ENCODE measurements at places on chromosomes 7 and 10.

GRCh38 chr7:131152766-131153165, 174.9 kb upstream of the MKLN1 start:
- no peak for DNase-seq

DNA sequence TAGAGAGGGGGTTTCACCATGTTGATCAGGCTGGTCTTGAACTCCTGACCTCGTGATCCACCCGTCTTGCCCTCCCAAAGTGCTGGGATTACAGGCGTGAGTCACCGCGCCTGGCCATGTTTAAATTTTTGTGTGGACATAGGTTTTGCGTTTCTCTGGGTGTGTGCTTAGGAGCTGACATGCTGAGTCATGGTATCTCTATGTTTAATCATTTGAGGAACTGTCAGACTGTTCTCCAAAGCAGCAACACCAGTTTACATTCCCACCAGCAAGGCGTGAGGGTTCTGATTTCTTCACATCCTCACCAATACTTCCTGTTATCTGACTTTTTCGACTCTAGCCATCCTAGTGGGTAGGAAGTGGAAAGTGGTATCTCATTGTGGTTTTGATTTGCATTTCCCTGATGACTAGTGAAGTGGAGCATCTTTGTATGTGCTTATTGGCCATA, 153.7 kb downstream of the DNAJB6 start:
- DNase-seq = peak; percentile 30

DNA sequence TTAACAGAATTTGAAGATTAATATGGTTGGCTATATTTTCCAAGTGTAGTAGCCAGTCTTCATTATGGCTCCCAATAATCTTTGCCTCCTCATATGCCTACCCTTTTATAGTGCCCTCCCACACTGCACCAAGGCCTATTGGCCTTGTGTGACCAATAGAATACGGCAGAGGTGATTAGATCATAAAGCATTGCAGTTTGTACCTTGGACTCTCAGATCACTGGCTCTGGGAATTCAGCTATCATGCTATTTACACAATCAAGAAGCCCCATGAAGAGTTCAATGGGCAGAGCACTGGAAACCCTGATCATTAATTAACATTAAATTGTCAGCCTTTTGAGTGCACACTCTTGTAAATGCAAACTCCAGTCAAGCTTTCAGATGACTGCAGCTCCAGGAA, 154.5 kb upstream of the MAGI2 start:
- DNase-seq = no peak

DNA sequence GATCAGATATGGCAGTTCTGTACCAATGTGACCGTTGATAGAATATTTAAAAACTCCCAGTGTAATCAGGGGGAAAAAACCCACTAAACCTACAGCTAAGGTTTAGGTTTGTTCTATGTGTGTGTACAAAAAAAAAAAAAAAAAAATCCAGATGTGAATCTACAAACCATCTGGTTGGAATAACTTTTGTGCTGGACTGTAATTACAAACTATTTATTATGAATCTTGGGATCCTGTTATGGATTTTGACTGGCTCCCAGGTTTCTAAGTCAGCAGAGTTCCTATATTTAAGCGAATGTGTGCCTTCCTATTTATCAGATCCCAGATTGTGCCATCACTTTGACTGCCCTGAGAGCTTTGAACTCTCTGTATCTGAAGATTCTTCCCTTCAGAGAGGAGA, 29.1 kb downstream of the BMPER start:
- no peak for DNase-seq

- no peak for DNase-seq
Measured at GRCh38 chr10:120607016-120607709, 150.1 kb downstream of the PLPP4 start.

GRCh38 chr7:72447465-72448204, 35.5 kb upstream of the CALN1 start:
- DNase-seq = no peak

GRCh38 chr10:113716109-113716910, 35.2 kb upstream of the PLEKHS1 start:
- DNase-seq = no peak

DNA sequence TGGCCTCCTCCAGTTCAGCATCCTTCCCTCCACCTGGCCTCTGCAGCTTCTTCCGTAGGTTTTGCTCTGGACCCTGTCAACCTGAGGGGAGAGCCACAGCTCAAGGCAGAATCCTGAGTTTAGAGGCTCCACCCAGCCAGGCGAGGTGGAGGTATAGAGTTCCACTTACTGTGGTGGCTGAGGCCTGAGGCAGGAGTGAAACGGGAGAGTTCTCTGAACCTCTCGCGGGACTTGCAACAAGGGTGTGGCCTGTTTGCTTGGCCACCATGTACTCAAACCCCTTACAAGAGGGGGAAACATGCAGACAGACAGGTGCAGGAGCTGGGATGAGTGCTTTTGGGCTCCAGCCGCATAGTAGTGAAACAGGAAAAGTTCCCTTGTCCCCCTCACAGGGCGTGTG, 154.0 kb upstream of the C7orf33 start:
- no peak for DNase-seq

GRCh38 chr10:74238031-74238431, 87.0 kb downstream of the ADK start:
- DNase-seq = no peak

- peak; percentile 20 for DNase-seq
Measured at GRCh38 chr7:107874605-107875446, 16.2 kb upstream of the DLD start.

DNA sequence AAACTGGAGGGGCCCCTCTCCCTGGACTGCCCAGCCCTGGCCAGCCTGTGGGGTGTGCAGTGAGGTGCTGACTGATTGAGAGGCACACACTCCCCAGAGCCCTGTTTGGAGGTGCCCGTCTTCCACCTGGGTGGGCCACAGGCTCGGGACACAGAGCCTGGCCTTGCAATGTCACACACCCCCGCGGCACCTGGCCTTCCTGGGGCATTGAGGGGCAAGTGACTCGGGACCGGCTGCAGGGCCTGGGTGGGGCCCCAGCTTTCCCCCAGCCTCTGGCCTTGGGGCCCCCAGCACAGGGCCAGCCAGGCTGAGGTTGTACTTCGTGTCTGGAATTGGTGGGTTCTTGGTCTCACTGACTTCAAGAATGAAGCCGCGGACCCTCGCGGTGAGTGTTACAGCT, 13.9 kb upstream of the NKX6-2 start:
- no peak for DNase-seq

DNA sequence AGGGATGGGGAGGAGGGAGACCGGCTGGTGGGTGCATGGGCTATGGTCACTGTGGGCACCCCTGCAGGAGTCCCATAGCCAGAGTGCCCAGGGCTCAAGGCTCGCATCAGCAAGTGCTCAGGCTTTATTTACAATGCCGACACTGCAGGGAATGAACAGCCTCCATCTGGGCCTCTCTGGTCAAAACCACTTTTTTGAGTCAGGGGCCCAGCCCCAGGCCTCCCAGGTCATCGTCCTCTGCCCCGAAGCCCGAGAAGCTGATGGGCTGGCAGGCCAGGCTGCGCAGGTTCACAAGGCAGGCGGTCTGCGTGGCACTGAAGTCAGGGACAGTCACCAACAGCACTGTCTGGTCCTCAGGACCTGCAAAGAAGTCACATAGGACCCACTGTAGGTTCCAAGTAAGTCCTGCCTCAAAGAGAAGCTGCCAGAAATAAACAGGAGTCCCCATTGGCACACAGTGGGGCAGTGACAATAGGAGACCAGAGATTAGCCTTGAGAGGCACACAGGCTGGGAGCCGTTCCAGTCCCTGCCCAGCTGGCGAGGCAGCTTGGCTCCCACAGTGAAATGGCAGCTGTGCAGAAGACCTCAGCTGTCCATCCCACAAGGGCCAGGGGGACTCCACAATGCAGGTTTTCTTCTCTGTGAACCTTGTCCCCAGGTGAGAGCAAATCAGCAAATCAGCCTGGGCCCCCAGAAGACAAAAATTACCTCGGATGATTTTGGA, 8.6 kb downstream of the POLD2 start:
- no peak for DNase-seq

DNA sequence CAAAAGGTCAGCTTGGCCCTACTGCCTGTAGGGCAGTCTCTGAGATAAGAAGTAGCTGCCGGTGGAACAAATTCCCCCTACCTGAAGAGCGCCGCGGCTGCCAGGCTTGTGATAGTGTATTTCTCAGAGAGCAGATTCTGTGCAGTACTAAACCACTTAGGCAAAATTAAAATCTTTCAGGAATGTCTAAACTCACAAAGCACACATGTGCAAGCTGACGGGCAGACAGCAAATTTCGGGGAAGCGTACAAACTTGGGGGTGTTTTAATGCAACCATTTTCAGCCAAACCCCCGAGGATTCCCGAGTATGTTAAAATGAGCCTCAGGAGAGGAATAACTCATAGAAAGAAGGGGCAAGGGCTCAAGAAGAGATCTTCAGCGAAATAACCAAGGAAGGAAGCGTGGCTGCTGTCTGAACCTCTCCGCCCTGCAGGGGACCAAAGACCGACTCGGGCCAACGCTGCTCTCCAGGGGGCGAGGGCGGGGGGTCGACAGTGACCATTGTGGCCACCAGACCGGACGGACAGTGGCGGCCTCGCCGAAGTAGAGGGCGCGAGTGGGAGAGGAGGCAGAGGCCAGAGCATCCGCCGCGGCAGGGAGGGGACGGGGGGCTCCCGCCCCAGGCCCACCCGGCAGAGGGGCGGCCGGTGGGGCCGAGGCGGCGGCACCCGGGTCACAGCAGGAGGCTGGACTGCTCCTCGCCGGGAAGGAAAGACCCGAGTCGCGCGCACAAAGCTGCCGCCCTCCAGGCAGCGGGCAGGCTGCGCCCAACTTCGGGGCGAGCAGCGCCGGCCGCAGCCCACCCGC, 819 bp downstream of the HYCC1 start:
- peak; percentile 4 for DNase-seq

DNA sequence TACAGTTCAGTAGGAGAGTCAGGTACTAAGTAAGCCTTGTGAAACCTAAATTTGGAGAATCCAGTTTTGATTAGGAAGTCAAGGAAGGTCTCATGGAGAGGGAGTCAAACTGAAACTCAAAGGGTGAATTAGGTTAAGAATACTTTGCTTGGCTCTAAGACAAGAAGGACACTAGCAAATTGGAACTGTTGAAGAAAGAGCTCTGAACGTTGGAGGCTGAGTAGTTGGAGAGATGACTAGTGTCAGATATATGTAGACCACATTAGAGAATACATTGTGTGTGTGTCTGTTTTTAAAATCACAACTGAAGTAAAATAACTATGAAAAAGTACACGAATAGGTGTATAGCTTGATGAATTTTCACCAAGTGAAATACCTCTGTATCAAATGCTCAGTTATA, 6.3 kb downstream of the VPS26A start:
- DNase-seq = no peak

DNA sequence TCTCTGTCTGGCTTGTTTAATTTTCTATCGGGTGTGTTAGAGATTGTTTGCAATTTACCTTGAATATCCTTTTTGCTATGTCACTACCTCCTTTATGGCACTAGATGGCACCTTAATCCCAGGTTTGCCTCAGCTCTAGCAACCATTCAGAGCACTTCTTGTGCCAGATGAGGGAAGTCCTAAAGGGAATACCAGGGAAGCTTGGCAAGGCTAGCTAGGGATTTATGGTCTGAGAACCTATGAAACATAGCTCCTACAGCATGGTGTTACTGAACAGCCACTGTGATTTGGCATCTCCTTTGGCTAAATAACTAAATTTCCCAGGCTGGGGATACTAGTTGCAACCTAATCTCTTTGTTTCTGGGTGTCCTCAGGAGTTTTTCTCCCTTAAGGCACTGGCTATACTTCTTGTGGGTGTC, 69.0 kb upstream of the VOPP1 start:
- DNase-seq = peak; percentile 20

DNA sequence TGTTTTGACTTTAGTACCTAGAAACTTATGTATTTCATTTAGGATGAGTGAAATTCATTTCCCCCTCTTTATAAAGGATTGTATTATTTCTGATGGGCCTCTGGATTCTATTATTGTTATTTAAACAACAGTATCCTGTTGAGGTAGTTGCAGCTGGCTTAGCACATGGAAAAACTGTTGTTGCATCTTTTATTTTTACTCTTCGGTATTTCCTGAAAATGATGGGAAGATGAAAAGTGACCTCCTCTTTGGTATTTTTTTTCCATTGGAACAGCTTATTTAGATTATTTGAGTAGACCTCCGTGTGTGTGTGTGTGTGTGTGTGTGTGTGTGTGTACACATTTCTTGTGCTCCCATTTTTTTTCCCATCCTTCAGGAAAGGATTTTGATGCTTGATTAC, 129.8 kb downstream of the PRKG1 start:
- no peak for DNase-seq

DNA sequence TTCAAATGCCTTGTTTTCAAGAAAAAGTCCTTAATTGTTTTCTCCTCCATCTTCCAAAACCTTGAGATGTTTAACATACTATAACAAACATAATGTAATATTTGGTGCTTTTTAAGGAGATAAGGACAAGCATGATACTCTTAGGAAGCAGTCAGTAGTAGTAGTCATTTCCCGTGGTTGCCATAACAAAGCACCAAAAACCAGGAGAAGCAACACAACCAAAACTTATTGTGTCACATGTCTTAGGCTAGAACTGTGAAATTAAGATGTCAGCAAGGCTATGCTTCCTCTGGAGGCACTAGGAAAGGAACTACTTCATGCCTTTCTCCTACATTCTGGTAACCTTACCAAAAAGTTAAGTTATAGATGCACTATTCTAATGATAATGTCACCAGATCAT, 106.8 kb downstream of the MBL2 start:
- DNase-seq = no peak

DNA sequence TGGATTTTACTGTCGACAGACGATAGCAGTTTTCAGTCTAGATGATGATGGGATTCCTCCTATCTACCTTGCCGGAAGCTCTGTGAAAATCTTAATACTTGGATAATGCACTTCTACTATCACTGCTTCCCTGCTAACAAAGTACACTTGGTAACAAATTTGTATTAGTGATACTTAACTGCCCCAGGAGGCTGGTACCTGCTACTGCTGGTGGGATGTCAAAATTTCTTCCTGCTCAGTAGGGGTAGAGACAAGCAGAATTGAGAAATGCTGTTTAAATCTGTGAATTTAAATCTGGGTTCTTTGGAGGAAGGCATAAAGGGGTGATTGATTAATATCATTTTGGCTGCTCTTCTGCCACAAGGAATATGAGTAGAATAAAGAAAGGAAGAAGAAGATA, 99.8 kb upstream of the STRIP2 start:
- DNase-seq = no peak
